Nasal cavity respiratory epithelium epithelial cell of viscerocranial mucosa (primary cell): ENCODE measurements at places on chromosomes 6 and 20. TPM values are rescaled to one million over a fixed set of nuclear protein-coding genes. Genes with fewer than 3 reads are reported as not detected.

ARFGEF3 gene
- 8.9 and 17.8 TPM in 2 replicates for total RNA-seq

SLC22A23 gene
- 12.0 and 69.1 TPM in 2 replicates for total RNA-seq

GSTA1 gene
- total RNA-seq = 0.21 TPM in 1 of 2 replicates, not detected in the other

TP53TG5 gene
- not detected in 2 replicates for total RNA-seq
